Dermis microvascular lymphatic vessel endothelial cell (primary cell): ENCODE measurements at places on chromosomes 4 and X.
A peak's percentile ranks its signal among the peaks of the same experiment; 100 is the strongest.

DNA sequence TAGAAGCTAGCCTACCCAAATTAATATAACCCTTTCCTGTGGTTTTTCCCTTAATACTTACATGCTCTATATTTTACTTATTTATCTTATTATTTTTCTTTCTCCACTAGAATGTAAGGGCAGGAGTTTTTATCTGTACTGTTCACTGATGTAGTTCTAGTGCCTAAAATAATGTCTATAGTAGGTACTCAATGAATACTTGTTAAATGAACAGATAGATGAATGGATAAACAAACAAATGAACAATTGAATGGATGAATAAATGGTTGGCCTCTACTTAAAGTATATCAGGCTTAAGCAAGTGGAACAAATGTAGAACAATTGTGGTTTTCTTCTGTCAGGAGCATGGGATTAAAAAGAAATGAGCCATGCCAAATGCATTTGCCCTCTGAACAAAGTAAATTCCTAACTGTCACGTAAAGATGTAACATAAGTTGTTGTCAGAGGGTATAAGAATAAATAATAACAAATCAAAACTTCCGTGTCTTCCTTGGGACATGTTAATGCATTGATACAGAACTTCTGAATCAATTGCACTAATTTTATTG lies 54.1 kb downstream of the SYTL5 start:
- DNase-seq = no peak

- DNase-seq = no peak
Observed at GRCh38 chr4:9704551-9705332, 76.7 kb upstream of the DRD5 start.

DNA sequence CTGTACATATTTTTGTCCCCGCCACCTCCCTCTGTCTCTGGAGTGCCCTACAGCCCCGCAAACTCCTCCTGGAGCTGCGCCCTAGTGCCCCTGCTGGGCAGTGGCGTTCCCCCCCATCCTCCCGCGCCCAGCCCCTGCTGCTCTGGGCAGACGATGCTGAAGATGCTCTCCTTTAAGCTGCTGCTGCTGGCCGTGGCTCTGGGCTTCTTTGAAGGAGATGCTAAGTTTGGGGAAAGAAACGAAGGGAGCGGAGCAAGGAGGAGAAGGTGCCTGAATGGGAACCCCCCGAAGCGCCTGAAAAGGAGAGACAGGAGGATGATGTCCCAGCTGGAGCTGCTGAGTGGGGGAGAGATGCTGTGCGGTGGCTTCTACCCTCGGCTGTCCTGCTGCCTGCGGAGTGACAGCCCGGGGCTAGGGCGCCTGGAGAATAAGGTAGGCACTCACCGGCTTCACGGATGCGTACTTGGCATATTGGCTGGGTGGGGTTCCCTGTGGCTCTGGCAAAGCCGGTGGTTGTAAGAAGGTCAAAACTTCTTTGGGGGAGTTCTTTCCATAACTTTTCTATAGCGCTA lies 653 bp downstream of the HHIP start:
- no peak for DNase-seq

DNA sequence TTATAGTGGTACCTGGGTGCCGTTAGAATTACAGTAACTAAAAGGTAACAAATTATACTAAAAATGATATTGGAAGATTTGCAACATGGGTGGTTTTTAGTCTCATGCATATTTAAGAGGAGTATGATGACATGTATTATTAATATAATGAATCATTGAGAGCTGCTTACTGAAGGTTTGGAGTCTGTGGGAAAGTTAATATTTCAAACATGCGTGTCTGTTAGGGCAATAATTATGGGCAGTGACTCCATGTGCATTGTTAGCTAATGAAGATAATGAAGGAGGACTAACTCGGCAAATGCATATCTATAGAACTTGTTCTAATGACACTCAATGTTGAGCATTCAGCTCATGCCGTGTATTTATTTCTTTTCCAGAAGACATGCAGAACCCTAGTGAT lies 47.1 kb downstream of the MTHFD2L start:
- no peak for DNase-seq

DNA sequence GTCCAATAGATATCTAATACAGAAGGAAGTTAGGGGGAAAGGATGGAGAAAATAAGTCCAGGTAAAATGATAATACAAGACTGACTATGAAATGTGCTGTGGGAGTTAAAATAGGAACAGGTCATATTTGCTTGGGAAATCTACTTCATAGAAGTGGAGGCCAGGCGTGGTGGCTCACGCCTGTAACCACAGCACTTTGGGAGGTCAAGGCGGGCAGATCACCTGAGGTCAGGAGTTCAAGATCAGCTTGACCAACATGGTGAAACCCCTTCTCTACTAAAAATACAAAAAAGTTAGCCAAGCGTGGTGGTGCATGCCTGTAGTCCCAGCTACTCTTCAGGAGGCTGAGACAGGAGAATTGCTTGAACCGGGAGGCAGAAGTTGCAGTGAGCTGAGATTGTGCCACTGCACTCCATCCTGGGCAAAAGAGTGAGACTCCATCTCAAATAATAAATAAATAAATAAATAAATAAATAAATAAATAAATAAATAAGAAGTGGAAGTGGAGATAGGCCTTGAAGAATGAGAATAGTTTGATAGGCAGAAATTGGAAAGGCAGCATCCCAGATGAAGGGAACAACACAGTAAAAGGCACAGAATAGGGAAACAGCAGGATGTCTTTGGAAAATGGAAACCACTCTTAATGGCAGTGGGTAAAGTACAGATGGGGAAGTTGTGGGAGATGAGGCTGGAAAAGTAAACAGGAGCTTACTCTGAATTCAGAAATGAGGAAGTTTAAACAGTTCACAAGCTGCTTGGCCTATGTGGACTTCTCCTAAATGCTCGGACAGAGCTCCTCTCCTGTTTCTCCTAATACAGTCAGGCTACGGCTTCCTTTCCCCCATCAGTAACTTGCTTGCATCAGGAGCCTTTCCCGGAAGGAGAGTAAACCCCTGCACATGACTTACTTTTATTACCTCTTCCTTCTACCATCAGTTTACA lies 15.1 kb upstream of the GK start:
- DNase-seq = no peak

DNA sequence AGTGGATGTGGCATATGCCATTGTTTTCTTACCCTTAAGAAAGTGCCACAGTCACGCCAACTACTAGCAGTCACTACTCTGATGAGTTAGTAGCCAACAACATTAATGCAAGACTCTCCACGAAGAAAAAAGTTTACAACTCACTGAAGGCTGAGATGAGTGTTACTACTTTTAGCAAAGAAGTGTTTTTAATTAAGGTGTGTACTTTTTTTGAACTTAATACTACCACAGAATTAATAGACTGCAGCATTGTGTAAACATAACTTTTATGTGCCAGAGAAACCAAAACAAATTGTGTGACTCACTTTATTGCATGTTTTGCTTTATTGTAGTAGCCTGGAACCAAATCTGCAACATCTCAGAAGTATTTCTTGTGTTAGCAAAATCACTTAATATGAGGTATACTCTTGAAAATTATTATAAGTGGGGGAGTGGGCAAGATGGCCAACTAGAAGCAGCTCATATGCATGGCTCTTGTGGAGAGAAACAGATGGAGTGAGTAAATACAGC lies 2.2 kb upstream of the UGT2B4 start:
- no peak for DNase-seq

- no peak for DNase-seq
Observed at GRCh38 chr4:118846979-118847378, 11.1 kb upstream of the SEC24D start.

DNA sequence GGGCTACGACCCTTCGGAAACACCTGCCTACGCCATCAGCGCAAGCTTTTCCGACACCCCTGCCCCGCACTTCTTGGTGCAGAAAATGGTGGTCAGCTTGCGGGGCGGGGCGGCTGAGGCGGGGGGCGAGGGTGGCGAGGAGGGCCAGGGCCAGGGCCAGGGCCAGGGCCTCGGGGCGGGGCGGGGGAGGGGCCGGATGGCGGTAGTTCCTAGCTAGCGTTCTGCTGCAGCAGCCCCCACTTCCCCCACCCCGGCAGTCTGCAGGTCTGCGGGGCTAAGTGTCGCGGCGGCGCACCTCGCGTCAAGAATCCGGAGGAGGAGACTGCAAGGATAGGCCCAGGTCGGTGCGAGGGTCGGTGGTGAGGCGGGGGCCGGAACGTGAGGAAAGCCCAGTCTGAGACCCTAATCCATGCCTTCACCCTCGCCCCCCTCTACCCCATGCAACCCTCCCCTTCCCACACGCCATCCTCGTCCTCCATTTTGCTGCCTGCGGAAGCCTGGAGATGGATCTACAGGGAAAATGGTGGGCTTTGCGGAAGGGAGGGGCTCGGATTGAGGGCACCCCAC lies 600 bp downstream of the BEX4 start:
- DNase-seq = peak; percentile 19

- no peak for DNase-seq
Observed at GRCh38 chr4:96154676-96155075, 314.8 kb downstream of the PDHA2 start.

GRCh38 chr4:85107553-85107952 lies 141.1 kb upstream of the WDFY3 start:
- no peak for DNase-seq

DNA sequence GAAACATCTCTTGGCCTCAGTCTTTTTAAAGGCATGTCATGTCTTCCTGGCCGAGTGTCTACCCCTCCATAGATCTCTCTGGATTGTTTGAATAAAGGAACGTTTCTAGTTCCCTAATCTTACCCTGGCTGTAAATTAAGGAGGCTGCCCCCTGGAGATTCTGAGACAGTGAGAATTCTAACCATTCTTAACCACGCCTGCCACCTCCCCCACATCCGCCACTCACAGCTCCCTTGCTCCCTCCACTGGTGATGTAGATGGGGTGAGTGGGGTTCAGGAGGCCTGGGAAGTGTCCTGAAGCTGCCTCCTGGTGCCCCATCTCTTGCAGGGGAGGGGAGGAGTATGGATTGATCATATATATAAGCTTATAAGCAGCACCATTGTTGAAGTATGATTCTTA lies 48.0 kb upstream of the TRIM2 start:
- no peak for DNase-seq

GRCh38 chr4:1766106-1767060 lies 26.7 kb upstream of the FGFR3 start:
- no peak for DNase-seq

- DNase-seq = no peak
Observed at GRCh38 chrX:19981947-19982346, 8.9 kb downstream of the BCLAF3 start.
